ENCODE measurements at places on chromosomes 11 and 22.

DNA sequence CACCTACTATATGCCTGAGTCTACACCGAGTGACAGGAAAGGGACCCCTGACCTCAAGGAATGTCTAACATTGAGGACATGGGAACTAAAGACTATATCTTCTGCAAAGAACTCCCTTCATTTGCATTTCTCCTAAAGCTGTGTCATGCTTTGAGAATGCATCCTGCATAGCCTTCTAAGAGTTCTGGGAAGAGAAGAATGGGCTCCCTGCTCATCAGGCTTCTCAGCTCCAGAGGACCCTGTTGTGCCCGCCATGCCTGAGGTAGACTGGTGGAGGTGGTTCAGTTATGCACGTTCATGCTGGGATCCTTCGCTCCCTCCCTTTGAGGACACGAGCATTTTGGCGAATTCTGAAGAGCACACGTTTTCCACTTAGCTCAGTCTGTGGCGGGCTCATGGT, 63.3 kb downstream of the GRIK4 start:
- DNase-seq: no peak

GRCh38 chr11:17529844-17530185, 14.4 kb downstream of the USH1C start:
- no peak for DNase-seq

DNA sequence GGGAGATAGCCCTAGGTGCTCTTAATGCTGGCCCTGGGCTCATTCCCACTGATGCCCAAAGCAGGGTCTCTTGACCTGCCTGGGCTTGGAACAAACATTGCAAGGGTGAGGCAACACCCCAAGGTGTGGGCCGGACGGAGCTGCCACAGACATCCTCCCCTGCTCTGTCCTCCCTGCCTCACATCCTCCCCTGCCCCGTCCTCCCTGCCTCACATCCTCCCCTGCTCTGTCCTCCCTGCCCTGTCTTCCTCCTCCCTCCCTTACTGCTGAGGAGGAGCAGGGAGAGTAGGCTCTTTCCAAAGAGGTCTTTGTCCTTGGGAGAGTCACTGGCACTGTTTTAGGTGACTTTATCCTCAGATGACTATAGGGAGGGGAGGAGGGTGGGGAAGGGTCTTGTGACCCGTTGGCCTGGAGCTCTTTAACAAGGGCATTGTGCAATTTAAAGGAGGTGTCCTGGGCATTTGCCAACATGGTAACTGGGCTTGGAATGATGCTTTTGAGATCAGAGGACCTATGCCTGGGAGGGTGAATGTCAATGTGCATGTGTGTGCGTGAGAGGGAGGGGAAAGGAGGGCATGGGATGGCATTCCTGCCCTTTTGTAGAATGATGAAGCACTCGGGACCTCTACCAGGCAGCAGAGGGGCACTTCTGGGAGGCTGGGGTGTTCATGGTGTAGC, 700 bp downstream of the FAM180B start:
- DNase-seq: no peak

GRCh38 chr22:49365191-49365837, 462.4 kb downstream of the BRD1 start:
- no peak for DNase-seq

DNA sequence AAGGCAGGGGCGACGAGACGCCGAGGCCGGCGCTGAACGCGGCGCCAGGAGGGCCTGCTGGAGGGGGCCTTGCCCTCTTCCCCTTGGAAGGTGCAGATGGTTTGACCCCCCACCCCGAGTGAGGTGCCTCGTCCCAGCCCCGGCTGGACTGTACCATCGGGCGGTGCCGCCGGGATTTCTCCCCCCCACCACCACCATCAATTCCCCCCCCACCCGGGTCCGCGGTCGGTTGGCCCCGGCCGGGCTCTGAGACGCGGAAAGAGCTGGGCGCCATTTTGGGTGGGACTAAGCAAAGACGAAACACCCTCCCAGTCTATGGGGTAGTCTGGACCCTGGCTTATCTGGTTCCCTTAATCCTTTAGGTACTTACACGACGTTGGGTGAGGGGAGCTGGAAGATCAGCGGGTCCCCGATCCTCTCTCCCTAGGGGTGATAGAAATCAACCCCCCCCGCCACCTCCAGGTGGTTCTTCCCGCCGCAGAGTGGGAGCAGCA, at the start of gene PRDM10:
Gene PRDM10, minus strand, starts transcription at position 484 of the 494 bp plus-strand sequence. CDS start 41,871 bp downstream, outside the sequence.
- peak; percentile 83 for DNase-seq

DNA sequence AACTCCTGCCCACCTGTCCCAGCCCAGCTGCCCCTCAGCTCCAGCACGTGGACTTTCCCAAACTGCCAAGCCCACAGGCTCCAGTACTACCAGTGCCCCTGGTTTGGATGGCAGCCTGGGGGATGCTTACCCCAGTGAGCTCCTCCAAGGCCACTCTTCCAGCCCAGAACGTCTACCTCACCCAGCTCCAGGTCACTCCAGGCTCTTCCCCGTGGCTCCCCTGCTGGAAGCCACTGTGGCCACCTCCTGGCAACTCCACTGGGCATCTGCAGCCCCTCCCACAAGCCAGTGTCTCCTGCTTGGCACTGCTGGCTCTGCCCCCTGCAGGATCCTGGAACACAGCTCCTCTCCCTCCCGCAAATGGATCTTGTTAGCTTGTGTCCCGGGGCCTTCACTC, 29.3 kb downstream of the LMO1 start:
- DNase-seq: no peak

GRCh38 chr11:64661146-64661545, 61.9 kb downstream of the NRXN2 start:
- no peak for DNase-seq

GRCh38 chr22:25390297-25391240, 171.1 kb downstream of the CRYBB2 start:
- no peak for DNase-seq

DNA sequence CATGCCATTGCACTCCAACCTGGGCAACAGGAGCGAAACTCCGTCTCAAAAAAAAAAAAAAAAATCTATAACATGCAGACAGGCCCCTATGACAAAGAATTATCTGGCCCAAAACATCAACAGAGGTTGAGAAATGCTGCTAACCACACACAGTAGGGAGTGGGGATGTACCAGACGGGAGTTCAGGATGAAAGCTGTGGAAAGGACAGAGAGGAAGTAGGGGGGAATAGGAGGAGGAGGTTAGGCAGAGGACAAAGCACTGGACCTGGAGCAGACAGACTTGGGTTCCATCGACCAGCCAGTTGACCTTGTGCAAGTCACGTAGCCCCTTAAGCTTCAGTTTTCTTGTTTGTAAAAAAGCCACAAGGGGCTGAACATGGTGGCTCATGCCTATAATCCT, 12.5 kb downstream of the LRP4 start:
- no peak for DNase-seq

DNA sequence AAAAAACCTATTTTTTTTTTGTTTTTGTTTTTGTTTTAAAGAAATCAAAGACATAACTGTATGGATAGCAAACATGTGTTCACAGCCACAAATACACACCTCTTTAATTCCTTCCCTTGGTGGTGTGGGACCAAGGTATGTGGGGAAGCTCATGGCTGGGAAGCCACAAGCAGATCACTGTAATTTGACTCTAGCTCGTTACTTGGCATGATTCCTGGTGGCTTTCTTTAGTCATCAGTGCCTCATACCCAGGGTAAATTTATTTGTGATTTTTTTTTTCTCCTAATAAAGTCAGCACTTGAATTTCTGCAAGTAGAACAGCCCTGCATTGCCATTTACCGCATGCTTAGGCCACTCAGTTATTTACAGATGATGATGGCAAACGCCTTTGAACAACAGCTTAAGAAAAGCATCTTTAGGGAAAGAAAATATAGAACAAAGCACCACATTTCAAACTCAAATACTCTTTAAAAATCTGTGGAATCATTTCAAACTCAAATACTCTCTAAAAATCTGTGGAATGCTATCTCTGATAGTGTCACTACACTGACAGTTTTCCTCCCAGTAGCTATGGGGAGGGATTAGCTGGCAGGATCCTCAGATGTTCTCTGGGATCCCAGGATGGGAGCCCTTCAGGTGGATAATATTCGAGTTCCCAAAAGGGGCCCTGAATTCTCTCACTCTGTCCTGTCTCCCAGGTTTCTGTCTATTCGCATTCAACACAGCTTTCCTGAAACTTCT, 687.2 kb downstream of the OPCML start:
- DNase-seq: no peak

DNA sequence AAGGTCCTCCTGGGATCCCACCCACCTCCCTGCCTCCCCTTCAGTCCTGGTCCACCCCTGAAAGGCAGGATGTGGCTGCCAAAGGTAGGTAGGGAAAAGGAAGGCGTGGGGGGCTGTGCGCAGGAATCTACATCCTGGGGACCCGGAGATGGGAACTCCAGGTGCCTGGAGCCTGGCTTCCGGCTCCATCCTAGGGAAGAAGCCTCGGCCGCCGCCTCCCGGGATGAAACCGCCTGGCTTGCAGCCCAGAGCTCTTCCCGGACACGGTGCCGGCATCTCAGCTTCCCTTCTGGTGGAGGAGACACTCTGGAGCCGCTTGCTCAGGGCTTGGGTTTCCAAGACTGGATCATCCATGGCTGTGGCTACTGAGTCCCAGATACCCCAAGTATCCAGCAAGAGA, 33.3 kb upstream of the PDGFB start:
- no peak for DNase-seq

DNA sequence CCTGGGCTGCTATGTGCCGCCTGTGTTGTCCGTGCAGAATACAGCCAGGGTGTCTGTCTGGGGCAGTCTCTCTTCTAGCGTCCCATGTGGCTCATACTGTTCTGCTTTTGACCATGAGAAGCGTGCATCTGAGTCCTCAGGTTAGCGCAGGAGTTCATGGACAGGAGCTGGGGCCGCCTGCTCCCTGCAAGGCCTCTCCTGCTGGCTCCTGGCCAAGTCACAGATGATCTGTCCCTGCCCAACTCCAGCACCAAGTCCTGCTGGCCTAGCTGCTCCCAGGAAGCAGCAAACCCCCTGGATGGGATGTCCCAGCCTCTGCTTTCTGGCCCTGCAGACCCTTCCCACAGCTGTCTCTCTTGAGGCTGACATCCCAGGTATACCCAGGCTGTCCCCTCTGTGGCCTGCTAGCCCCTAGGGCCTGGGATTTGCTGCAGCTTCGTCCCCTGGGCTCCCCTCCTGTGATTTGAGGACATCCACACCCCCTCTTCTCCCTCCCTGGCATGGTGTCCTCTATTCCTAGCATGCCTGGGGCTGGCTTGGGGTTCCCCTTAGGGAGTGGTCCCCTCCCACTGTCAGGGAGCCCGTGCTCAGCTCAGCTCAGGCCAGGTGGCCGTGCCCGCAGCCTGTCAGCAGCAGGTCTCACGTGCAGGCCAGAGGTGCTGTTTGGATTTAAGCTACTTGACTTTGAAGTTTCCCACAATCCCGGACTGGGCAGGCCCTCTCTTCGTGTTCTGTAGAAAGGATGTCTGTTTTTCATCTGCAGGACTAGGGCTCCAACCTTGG, 17.8 kb downstream of the PRR5 start:
- DNase-seq: no peak

GRCh38 chr11:95067039-95067840, 521 bp downstream of the SRSF8 start:
- DNase-seq: peak; percentile 68

DNA sequence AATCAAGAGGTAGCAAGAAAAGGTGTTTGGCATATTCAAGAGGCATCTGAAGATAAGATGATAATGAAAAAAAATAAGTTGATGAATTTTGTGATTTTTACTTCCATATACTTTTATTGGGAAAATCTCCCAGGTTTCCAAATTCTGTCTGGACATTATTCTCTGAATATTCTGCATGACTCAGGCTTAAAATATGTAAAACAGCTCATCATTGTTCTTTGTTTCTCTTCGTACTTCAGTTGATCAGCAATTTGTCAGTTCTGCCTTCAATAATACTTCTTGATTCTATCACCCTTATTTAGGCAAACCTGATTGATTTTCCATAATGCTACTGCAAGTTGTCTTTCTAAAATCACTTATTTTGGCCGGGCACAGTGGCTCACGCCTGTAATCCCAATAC, 30.2 kb downstream of the GTF2H1 start:
- no peak for DNase-seq

DNA sequence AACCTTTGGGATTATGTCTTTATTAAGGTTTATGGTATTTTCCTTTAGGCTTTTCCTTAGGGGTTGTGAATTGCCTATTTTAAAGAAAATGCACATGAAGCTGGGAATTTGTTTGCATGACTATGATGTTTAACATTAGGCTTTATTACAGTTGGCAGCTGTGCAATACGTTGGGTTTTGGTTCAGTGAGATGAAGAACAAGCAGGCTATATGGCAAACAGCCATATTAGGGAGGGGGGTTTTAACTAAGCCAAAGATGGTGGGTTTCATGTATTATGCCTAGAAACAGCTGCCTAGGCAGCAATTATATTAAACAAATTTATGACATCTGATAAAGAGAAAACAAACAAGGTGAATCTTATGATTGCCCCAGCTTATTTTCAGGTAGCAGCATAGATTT, 880.8 kb downstream of the FAM181B start:
- DNase-seq: no peak

- DNase-seq: no peak
Observed at GRCh38 chr11:57699813-57700212, 12.2 kb downstream of the MED19 start.

DNA sequence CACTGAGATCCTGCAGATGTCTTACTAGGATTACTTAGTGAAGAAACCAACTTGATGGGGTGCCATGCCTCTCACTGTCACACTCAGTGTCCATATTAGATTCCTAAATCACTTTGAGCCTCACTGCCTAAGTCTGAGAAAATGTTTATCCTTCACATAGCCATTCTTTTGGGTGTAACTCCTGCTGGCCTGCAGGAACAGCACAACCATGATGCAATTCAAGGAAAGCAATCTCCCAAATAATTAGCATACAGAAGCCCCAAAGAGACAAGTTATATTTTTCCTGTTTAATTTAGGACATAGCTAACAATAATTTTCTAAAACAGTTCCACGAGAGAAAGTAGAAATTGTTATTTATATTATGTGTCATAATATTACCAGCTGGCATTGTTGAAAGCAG, 655.5 kb downstream of the KCNA4 start:
- DNase-seq: no peak

- DNase-seq: no peak
Observed at GRCh38 chr11:87324817-87325489, 287.2 kb downstream of the TMEM135 start.

GRCh38 chr11:121508449-121508848, 55.7 kb upstream of the SORL1-AS1 start:
- no peak for DNase-seq

DNA sequence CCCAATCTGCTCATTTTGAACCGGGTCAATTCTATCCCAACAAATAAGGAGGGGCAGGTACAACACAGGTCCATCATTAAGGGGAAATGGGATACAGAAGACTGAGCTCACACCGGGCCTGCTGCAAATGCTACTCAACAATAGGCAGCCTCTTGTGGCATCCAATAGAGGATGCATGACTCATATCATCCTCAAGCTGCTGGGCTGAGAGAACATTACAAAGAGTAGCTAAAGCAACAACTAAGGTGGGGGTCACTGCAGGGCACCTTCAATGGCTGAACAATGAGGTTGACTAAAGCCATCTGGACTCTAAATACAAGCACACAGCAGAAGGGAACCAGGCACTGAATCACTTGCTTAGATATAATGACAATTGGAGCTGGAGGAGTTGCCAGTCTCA, 130.1 kb upstream of the SYN3 start:
- DNase-seq: no peak

DNA sequence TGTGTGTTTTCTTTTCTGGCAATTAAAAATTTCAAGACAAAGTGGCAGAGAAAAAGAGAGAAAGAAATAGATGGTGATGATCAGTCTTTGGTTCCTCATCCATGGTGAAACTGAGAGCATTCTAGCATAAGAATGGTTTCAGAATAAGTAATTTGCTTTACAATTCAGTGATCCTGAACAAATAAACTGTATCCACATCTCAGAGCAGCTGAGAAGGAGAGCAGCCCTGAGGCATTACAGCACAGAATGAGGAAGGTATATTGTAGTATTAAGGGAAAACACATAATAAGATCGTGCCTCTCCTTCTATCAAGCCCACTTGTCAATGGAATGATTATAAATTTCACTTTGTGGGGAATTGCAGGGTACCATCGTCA, 17.4 kb downstream of the LUZP2 start:
- no peak for DNase-seq

Measured in stimulated activated CD8-positive, alpha-beta memory T cell treated with anti-CD3 and anti-CD28 coated beads, Interleukin-4, amount 100 ng/mL, for 24 hours (primary cell).